ENCODE measurements at places on chromosomes 7 and 10.
A peak's percentile ranks its signal among the peaks of the same experiment; 100 is the strongest.

DNA sequence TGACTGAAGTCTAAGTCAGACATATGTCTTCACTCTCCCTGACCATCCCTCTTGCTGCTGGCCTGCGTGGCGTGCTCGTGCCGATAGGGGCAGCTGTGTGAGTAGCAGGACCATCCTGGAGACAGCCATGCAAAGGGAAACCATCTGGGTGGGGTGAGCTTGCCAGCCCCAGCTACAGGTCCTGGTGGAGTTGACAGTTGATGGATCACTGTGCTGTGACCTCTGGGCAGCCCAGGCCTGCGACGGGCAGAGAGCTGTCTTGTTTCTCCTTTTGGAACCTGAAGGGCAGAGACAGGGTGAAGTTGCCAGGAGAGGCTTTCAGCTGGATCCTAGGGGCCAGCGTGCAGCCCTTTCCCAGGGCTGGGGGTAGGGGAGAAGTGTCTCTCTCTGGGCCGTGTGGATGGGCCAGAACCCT, 44.7 kb downstream of the GRK5 start:
- no peak for DNase-seq

- DNase-seq: no peak
These were observed 81.5 kb downstream of the LYZL1 start for GRCh38 chr10:29370097-29371092.

DNA sequence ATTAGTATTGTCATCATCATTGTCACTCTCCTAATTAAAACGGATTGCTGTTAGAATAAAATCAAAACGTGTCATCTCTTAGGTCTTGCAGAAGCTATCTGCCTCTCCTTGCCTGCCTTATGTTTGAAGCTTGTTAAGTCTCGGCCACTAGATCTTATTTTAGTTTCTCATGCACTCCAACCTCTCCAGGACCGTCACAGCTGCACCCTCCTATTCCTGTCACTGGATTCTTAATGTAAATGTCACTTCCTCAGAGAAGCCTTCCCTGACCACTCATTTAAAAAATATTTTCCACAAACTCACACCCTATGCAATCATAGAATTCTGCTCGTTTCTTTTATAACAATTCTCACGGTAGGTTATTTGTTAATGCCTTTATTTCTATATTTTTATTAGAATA, 103.9 kb upstream of the DKK1 start:
- DNase-seq: no peak

DNA sequence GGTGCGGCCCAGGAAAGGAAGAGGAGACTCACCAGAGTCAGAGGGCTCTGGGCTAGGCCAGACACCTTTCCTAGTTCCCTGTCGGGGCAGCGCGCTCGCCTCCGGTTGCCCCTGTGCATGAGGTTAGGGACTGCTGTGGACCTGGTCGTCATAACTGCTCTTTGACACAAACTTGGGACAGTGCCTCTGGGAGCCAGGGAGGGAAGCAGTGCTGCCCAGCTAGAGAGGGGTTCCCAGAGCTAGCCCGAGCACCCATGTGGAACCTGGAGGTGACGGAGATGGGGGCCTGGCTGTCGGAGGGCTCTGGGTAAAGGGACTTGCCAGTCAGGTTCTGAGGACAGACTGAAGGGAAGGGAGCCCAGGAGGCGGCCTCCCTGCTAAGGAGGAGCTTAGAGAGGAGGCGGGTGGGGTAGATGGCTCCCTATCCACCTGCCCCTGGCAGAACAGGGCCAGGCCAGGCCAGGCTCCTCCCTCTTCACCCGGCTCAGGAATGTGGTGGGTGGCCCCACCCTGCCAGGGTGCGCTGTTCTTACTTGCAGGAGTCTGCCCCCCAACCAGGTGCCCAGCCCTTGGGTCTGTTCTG, 29.7 kb downstream of the AGAP3 start:
- DNase-seq: no peak

GRCh38 chr7:148304083-148304335, 286.6 kb upstream of the C7orf33 start:
- no peak for DNase-seq

DNA sequence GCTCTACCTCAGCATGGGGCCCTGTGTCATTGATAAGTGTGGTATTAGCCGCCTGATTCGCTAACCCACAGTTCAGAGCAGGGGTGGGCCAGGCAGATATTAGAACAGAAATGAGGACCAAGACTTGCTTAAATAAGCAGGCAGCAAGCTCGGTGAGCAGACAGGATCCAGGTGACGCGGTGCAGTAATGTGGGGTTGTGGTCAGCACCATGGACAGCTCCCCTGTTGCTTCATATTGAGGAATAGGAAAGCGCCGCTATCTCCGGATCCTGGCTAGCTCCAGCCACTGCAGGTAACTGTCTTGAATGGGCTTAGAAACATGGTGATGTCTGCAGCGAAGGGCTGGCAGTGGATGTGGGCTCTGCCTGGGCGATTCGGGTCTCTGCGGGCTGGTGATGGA, 51.3 kb upstream of the GPR26 start:
- peak; percentile 65 for DNase-seq

- DNase-seq: no peak
These were observed 92.8 kb downstream of the LCOR start for GRCh38 chr10:96924861-96925260.

- no peak for DNase-seq
These were observed 98.8 kb upstream of the CDK1 start for GRCh38 chr10:60679388-60679990.

DNA sequence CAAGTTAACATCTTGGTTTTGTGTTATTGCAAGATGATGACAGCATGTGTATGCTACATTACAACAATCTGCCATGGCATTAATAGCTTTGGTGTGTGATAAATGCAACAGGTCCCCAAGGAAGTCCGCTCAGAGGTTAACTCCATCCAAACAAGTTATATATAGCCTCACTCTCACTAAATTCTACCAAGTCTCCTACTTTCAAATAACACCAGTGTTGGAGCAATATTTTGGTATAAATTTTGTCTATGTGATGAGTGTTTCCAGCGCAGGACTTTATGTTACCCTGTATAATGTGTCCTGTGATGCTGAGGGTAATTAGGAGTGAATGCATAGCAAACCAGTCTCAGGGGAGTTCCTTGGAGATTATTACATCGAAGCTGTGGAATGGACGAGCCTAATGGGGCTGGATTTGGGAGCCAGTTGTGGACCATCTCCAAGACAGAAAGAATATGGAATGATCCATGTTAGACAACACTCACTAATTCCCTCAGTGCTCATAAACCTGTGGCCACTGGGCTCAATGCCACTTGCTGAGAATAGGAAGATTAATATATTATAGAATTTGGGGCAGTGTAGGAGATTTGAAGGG, 127.6 kb upstream of the CXCL12 start:
- peak; percentile 72 for DNase-seq

All from hindlimb muscle (tissue), 1 donor.